ENCODE measurements at places on chromosomes 4 and X. TPM values are rescaled to one million over a fixed set of nuclear protein-coding genes. Genes with fewer than 3 reads are reported as not detected.

ARAP2 gene
- 29.6 TPM for total RNA-seq

DMD gene
- total RNA-seq: 0.37 TPM

MAGEC1 gene
- total RNA-seq: not detected

DRD5 gene
- not detected for total RNA-seq

GPM6B gene
- total RNA-seq: not detected

PNMA6E gene
- total RNA-seq: not detected

HMX1 gene
- total RNA-seq: not detected

IQCM gene
- not detected for total RNA-seq

SPATA18 gene
- 0.40 TPM for total RNA-seq

Measured in activated naive CD4-positive, alpha-beta T cell treated with anti-CD3 and anti-CD28 coated beads for 36 hours (primary cell).